Activated T-helper 1 cell treated with anti-CD3 and anti-CD28 coated beads, Interleukin-12 subunit alpha, Interleukin-12 subunit beta, Interleukin-2, Interleukin-4 antibody, amounts not matched to agents 30 ng/mL and 10 ng/mL and 1 ng/mL, durations not matched to agents 14 hours and 24 hours and 36 hours (primary cell): ENCODE measurements at places on chromosomes 4 and X. TPM values are rescaled to one million over a fixed set of nuclear protein-coding genes. Genes with fewer than 3 reads are reported as not detected.

GRSF1 gene
- total RNA-seq = 124 and 133 TPM in 2 replicates

DNA sequence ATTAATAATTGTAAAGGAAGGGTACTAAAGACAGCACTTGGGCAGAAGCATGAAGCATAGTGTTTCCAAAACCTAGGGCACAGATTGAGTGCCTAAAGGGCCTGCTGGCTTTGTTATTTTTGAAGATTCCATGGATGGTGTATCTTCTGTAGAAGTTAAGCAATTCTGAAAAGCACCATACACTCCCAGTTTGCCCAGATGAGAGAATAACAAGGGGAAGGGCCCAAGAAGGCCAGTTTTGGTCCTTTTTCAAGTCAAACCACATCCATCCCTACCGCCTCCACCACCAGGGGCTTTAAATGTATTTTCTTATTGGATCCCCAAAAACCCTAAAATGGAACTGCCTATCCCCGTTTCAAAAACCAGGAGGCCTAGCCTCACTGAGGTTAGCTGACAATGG is 17.2 kb downstream of the SCARB2 start:
- DNase-seq = no peak
- peaks cover 16% of the 10 kb centered on the region for H3K36me3 ChIP-seq
- H3K4me1 ChIP-seq = peaks cover 33% of the 10 kb centered on the region
- no peaks in the 10 kb centered on the region for H3K27me3 ChIP-seq
- H3K4me3 ChIP-seq = no peak overlapping the region

GRCh38 chrX:46325312-46325877 is 219.8 kb downstream of the ZNF674 start:
- H3K4me1 ChIP-seq = peaks cover 49% of the 10 kb centered on the region
- peaks cover 4% of the 10 kb centered on the region for H3K36me3 ChIP-seq
- no peaks in the 10 kb centered on the region for H3K27me3 ChIP-seq

GRCh38 chr4:105119356-105119755 is 27.3 kb upstream of the TET2 start:
- DNase-seq = no peak
- H3K27ac ChIP-seq = no peak overlapping the region
- H3K27me3 ChIP-seq = peaks cover 12% of the 10 kb centered on the region
- H3K4me3 ChIP-seq = no peak overlapping the region
- H3K4me1 ChIP-seq = no peaks in the 10 kb centered on the region
- H3K36me3 ChIP-seq = no peaks in the 10 kb centered on the region

DNA sequence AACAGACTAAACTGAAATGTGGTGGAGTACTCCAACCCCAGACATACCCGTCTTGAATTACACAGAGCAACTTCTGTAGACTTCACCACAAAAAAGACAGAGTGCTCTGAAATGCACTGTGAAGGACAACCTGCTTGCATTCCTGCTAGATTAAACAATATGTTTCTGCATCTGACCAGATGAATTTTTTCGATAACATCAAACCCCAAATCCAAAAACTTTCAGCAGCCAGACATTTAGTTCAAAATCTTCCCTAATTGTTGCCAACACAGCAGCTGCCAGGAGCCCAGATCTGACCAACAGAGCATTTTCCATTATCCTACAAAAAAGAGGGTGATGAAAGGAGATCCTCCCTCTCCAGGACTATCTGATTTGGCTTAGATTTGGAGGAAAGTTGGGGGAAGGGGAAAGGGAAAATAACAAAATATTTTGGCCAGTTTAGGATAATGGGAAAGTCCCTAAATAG is 356.5 kb downstream of the PDGFC start:
- no peaks in the 10 kb centered on the region for H3K36me3 ChIP-seq
- no peak for DNase-seq
- no peaks in the 10 kb centered on the region for H3K4me1 ChIP-seq
- no peak overlapping the region for H3K4me3 ChIP-seq

- peaks cover 7% of the 10 kb centered on the region for H3K4me1 ChIP-seq
- peaks cover 8% of the 10 kb centered on the region for H3K27me3 ChIP-seq
- no peak overlapping the region for H3K27ac ChIP-seq
- H3K36me3 ChIP-seq = no peaks in the 10 kb centered on the region
- peak overlapping the region; percentile 79 for H3K4me3 ChIP-seq
- DNase-seq = peak; percentile 57
These were observed 5.6 kb downstream of the PNCK start for GRCh38 chrX:153667956-153668396.
